Stimulated activated CD8-positive, alpha-beta memory T cell treated with anti-CD3 and anti-CD28 coated beads, Interleukin-15, amount 100 ng/mL, for 48 hours (primary cell): ENCODE measurements at places on chromosomes 12 and 14.

GRCh38 chr12:95445884-95446505 is 28.0 kb upstream of the METAP2 start:
- DNase-seq = no peak

DNA sequence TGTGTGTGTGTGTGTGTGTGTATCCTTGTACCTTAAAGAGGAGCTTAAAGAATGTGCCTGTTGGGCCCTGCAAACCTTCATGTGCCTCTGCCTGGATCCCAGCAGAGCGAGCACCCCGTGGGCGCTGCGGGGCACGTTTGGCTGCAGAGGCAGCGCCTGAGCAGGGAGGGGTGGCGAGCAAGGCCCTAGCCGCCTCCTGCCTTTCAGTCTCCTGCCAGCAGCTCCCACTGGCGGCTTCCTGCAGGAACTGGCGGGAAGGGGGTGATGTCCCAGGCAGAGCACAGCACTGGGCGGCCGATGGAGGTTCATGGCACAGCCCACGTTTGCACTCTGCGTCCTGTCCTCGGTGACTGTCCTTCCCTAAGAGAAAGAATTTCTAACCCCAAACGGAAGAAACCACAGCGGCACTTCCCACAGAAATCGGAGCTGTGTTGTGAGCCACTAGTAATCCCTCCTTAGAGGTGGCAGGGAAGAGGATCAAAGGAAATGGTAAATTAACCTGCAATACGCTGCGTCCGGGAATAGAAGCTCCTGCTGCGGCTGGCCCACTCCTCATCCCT is 19.8 kb downstream of the ZBTB42 start:
- no peak for DNase-seq

DNA sequence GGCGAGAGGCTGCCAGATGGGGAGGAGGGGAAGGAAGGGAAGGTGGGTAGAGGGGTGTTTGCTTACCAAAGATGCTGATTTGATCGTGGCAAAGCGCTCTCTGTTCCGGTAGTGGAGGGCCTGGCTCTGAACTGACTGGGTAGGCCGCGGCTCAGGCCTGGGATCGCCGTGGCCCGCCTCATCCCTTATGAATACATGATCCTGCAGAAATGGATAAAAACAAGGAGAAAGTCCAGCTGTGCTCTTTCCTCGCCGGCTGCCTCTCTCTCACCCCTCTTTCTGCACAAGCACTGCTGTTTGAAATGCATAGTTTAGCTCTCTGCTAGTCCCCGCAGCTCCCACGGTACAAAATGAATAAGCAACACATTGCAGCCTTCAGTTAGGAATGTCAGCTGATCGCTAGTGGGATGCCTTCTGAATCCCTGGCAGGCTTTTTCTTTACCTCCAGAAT is 53.8 kb downstream of the PEBP1 start:
- DNase-seq = no peak

DNA sequence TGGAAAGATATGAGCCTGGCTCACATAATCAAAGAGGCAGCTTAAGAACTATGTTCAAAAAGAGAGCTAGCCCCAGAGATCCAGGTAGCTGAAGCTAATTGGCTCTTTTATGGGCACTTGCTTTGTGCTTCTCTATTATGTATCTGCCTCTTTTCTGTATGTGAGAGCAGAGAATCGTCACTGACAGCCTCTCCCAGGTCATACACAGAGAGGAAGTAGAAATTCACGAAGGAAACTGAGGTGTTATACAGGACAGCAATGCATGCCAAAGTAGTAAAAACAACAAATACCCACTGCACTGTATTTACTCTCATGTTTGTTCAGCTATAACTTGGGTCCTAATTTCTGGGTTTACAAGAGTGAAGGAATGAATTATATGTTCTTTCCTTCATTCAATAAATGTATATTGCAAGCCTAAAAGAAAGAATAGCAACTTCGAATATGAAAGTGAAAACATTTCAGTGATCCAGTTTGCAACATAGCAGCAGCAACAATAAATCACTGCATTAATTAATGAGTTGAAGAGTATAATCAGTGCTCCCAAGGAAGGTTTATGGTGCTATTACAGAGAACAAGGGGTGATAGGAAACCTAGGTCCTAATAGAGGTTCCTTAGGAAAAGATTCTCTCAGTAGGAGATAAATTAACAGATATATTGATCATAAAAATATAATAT is 47.1 kb upstream of the ATXN7L3B start:
- no peak for DNase-seq

GRCh38 chr14:89365061-89365801 is 51.8 kb downstream of the FOXN3 start:
- DNase-seq = peak; percentile 24

DNA sequence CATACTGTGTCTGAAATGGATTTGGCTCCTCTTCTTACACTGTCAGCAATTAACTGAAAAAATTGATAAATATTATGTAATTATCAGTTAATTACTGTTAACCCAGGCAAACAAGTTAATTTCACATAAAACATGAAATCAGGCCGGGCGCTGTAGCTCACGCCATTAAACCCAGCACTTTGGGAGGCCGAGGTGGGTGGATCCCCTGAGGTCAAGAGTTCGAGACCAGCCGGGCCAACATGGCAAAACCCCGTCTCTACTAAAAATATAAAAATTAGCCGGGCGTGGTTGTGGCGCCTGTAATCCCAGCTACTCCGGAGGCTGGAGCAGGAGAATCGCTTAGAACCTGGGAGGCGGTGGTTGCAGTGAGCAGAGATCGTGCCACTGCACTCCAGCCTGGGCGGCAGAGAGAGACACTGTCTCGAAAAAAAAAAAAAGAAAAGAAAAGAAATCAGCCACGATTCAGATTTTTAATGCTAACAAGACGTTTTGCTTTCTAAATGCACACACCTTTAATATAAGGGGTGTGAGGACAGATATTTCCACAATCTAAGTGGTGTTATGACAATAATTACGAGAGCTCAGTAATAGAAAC is 473 bp upstream of the TMEM19 start:
- no peak for DNase-seq

GRCh38 chr14:98144964-98145363 is 1127.0 kb downstream of the BCL11B start:
- no peak for DNase-seq

- peak; percentile 71 for DNase-seq
These were observed 42.6 kb upstream of the FOXJ2 start for GRCh38 chr12:7989827-7990491.

- DNase-seq = peak; percentile 69
These were observed 3.7 kb downstream of the ABHD12B start for GRCh38 chr14:50875359-50876070.

GRCh38 chr14:87079416-87079815 is 913.6 kb downstream of the GALC start:
- DNase-seq = no peak

GRCh38 chr14:67583711-67584644 is 16.1 kb downstream of the PIGH start:
- no peak for DNase-seq

- no peak for DNase-seq
These were observed 75.0 kb downstream of the DIP2B start for GRCh38 chr12:50579757-50580267.

DNA sequence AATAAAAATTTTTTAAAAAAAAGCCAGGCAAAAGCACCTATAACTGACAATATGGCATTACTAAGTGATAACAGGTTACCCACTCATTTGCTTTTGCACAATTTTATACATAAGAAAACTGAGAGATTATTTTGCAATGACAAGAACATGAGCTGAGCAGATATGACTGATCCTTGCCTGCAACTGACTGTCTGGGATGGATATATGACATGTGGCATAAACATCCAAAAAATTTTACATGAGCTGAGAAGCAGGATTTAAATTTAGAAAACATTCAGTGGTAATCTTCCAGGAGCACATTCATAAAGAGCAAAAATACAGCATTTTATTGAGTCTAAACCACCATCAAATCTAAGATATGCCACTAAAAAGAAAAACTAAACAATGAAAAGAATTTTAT is 125.3 kb upstream of the TMEM233 start:
- DNase-seq = no peak

DNA sequence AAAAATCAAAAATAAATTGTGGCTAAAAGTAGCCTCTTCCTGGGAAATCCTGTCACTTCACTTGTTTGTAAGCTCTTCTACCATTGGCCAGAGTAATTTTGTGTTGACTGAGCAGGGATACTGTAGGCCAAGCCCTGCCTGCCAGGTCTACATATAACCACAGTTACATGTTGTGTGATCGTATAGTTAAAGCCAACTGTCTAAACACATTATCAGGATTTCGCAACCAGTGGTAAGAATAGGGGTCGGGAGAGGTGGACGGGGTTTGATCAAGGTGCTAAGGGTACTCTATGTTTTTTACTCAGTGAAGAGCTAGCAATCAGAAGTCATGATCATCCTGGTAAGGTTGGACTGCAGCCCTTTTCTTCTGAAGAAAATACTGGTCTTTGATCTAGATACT is 13.4 kb downstream of the ANKRD13A start:
- DNase-seq = no peak

GRCh38 chr12:125191361-125192087 is 126.3 kb downstream of the AACS start:
- no peak for DNase-seq

GRCh38 chr12:47877081-47877480 is 27.7 kb downstream of the VDR start:
- no peak for DNase-seq

DNA sequence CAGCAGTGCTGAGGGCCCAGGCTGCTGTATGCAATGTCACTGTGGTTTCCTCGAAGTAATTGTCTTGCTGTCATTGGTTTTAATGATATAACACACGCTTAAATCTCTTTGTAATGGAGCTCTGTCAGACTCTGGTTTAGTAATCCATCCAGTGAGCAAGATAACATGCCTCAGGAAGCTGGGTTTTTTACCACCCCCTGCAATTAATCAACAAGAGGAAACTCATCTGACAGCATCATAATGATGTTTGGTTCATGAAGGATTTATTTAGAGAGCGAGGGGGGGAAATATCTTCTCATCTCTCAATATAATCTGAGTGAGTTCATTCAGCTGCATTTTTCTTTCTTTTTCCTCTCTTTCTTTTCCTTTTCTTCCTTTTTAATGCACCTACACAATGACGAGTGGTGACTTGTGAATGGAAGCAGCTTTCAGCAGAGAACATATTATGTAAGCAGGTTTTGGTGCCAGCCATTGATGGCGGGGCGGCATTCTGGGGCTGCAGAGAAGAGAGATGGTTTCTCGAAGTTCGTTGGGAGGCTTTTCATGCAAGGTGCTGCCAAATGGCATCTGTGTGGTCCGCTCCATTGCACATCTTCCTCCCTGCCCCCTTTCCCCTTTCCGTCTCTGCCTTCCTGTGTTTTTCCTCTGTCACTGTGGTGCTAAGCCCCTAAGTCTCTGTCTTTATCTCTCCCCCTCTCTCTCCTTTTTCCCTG is 6.7 kb downstream of the RPH3A start:
- DNase-seq = no peak

GRCh38 chr14:91496790-91497189 is 13.3 kb downstream of the PPP4R3A start:
- DNase-seq = no peak

GRCh38 chr14:88933191-88933590 is 108.7 kb downstream of the TTC8 start:
- no peak for DNase-seq

DNA sequence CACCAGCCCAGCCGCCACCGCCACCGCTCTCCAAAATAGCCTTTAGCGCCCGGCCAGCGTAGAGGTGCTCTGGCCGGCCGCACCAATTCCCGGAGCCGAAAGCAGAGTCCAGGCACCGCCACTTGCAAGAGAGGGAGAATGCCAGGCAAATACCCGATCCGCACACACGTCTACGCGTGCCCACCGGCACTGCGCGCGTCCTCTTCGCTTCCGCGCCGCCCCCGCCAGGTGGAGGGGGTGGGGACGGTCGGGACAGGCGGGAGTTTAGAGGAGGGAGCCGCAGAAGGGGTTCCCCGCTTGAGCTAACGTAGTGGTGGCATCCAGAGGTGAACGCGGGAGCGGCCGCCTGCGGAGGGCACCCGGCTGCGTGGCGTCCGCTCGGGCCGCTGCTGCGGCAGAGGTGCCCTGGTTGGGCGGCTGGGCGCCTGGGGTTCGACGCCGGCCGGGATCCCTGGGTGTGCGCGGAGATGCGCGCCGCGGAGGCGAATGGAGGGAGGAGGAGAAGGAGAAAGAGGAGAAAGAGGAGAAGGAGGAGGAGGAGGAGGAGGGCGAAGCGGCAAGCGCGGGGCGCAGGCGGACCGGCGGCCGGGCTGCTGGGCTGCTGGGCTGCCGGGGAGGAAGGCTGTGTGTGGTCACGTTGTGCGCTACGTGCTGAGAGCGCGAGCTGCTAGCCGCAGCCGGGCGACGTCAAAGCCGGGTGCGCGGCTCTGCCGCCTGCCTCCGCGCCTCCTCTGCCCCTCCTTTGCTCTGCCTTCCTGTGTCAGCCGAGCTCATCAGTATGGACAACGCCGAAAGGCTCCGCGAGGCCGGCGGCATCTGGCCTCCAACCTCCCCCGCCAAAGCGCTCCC is at the start of gene MDGA2:
Gene MDGA2 (minus strand): TSS at position 140 of the 849 bp plus-strand sequence.
- no peak for DNase-seq

DNA sequence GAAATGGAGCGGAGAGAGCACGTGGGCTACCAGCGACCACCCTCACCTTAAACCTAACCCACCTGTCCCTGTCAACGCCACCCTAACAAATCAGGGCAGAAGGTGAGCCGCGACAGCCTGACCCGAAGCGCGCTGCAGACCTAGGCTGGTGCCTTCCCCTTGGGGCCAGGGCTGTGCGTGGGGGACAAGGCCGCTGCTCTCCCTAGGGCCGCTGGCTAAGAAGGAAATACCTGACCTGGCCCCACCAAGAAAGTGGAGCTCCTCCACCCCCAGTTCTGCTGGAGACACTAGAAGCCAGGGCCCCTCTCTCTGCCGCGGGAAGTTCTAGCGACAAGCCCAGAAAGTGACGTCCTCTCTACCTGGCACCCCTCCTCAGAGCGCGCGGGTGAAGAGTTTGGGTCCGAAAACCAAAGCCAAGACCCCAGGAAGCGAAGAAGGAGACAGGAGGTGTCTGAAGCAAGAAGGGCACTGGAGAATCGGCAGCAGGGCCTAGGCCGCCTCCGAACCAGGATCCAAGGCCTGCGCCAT is 7.5 kb downstream of the SIX1 start:
- no peak for DNase-seq

- no peak for DNase-seq
These were observed 49.9 kb downstream of the SYNE3 start for GRCh38 chr14:95466506-95466905.

DNA sequence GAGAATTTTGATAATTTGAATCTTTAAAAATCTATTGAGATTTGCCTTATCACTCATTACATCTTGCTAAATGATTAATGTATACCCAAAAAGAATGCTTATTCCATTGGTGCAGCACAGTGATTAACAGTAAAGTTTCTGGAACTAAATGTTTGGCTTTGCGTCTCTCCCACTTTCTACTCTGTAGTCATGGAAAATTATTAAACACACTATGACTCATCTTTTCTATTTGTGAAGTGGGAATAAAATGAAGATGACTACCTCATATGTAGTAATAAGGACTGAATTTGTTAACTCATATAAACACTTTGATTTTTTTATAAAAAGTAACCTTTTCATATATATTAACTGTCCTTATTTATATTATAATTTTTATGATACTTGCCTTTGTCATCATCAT is 118.1 kb downstream of the RERGL start:
- DNase-seq = no peak

DNA sequence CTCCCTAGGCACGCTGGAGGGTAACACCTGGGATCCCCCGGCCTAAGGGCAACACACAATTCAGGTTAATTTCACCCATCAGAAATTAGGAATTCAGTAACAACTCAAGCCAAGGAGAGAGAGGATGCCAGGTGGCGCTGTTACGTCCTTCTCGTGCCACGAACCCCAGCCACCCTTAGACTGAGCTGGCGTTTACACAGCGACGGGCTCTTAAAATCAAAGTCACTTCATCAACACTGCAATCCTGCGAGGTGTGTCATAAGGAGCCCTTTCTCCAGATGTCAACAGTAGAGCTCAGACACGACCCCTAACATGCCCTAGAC is 110.6 kb upstream of the TMEM132D start:
- no peak for DNase-seq

- no peak for DNase-seq
These were observed 39.8 kb downstream of the RNF34 start for GRCh38 chr12:121439715-121440114.
